ENCODE measurements at places on chromosomes 2 and 18.

- no peak for DNase-seq
Observed at GRCh38 chr18:74519320-74520095, 14.8 kb upstream of the CNDP1 start.

DNA sequence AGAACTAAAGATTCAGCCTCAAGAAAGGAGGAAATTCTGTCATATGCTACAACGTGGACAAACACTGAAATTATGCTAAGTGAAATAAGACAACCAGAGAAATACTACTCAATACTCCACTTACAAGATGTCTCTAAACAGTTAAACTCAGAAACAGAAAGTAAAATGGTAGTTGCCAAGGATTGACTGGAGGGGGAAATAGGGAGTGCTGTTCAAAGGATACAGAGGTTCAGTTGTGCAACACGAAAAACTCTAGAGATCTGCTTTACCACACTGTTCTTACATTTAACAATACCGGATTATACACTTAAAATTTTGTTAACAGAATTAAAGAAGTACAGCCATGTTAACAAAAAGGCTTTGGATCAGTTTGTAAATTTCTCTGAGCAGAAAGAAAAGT is 39.8 kb upstream of the C2orf15 start:
- peak; percentile 30 for DNase-seq

DNA sequence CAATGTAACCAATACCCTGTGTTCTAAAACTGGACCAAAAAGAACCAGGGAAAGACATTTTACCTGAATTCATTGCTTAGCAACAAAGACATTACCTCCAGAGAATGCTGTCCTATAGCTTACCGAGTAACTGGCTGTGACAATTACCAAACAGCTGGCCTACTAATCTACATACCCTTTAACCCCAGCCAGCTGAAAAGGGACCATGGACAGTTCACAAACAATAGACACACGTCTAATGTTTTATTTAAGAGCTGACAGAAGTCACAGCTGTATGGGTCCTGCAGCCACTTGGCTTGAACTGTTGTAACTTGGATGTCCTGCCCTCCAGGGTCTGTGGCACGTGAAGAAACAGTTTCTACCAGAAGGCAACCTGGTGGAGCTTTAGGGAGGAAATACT is 130.1 kb upstream of the EFEMP1 start:
- DNase-seq: no peak

- DNase-seq: no peak
Observed at GRCh38 chr2:218777276-218777990, 4.5 kb upstream of the CYP27A1 start.

- DNase-seq: no peak
Observed at GRCh38 chr2:226943862-226944620, 108.2 kb downstream of the RHBDD1 start.

GRCh38 chr18:79166702-79167101 is 97.5 kb downstream of the ATP9B start:
- no peak for DNase-seq

GRCh38 chr18:316393-316792 is 48.5 kb upstream of the THOC1 start:
- no peak for DNase-seq

GRCh38 chr2:64617631-64618151 is 36.0 kb downstream of the SERTAD2 start:
- peak; percentile 20 for DNase-seq

- no peak for DNase-seq
Observed at GRCh38 chr18:21129566-21130216, 18.1 kb upstream of the ROCK1 start.

GRCh38 chr2:188314314-188315054 is 22.8 kb downstream of the GULP1 start:
- DNase-seq: no peak

DNA sequence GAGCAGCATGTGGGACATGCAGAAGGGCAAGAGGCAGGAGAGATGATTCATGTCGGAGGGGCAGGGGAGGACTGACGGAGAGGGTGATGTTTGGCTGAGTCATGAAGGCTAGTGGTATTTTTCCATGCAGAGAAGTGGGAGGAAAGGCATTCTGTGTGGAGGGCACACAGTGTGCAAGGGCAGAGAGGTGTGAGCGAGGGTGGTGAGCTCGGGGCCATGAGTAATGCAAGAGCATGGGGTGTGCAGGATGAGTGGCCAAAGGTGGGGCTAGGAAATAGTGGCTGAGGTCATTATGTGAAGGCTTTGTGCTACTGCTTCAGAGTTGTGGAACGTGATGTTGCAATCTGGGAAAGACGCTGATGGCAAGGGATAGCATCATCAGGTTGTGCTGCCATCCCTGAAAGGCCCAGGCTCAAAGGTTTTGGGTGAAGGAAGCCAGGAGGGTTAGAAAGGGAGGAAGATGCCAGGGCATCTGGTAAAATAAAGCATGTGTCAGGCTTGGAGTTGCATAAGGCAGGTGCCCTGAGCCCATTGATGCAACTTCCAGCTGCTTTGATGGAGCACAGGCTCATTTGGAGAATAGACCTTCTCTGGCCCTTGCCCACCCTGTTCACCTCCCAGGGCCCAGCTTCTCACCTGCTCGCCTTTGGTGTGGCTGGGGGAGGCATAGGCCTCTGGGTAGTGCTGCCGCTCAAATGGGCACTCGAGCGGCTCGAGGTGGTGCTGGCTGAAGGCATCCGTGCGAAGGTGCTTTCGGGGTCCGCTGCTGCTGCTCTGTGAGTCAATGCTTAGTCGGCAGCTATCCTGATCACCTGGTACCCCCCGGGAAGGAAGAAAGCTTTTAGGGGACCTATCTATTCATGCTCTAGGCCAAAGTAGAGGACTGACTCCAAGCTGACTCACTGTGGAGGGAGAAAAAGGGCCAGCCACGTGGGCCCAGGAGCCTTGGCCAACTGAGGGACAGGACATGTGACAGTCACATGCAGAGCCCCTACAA is 37.5 kb downstream of the PAX8 start:
- peak; percentile 56 for DNase-seq

DNA sequence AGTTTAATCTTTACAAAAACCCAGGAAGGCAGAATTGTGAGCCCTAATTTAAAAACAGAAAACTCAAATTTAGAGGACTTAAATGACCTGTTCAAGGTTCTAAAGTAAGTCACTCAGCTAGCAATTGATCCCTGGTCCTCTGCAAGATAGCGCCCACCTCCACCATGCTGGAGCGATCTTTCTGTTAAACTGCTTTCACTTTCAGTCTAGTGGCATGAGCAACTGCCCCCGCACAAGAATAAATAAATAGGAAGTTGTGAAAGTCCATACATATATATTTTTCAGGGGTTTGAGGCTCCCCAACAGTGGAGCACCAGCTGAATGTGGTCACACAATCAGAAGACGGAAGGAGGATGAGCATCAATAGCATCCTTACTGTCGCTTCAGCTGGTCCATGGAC is 217.9 kb downstream of the NAPG start:
- no peak for DNase-seq
